RPMI7951 (cell line): ENCODE measurements at places on chromosomes 1 and 21. TPM values are rescaled to one million over a fixed set of nuclear protein-coding genes. Genes with fewer than 3 reads are reported as not detected.

GRCh38 chr21:17709266-17709611, 96.5 kb upstream of the BTG3 start:
- DNase-seq, result no peak

DNA sequence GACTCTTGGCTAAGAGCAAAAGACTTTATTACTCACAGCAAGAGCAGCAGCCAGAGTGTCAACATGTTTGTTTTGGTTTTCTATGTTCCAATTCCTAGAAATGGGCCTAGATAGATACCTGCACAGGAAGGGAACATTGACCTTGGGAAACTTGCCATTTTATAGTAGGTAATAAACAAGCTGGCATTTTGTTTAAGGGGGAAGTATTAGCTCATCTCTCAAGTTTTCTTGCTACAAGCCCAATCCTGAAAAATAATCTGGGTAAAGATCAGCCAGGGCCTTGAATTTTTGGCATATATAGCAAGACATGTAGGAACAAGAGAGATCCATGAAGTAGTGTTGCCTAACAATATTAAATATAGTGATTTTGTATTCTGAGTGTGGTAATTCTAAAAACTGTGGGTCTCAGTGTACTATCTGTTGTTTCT, 51.4 kb upstream of the RGL1 start:
- no peak for DNase-seq

Gene CD5L
- 0.10 and 0.12 TPM in 2 replicates for total RNA-seq

Gene KCNA3
- under 0.01 and 0.10 TPM in 2 replicates for total RNA-seq

Gene TIE1
- total RNA-seq, result 0.68 and 0.84 TPM in 2 replicates

Gene AADACL4
- total RNA-seq, result not detected in 2 replicates

Gene SPRR1B
- not detected in 2 replicates for total RNA-seq
